ENCODE measurements at places on chromosomes 13 and 19. TPM values are rescaled to one million over a fixed set of nuclear protein-coding genes. Genes with fewer than 3 reads are reported as not detected.

KISS1R gene
- not detected for total RNA-seq

ZNF112 gene
- total RNA-seq, result 7.5 TPM

DCAF15 gene
- 8.6 TPM for total RNA-seq

CEACAM3 gene
- not detected for total RNA-seq
